ENCODE measurements at places on chromosomes 7 and 10.

DNA sequence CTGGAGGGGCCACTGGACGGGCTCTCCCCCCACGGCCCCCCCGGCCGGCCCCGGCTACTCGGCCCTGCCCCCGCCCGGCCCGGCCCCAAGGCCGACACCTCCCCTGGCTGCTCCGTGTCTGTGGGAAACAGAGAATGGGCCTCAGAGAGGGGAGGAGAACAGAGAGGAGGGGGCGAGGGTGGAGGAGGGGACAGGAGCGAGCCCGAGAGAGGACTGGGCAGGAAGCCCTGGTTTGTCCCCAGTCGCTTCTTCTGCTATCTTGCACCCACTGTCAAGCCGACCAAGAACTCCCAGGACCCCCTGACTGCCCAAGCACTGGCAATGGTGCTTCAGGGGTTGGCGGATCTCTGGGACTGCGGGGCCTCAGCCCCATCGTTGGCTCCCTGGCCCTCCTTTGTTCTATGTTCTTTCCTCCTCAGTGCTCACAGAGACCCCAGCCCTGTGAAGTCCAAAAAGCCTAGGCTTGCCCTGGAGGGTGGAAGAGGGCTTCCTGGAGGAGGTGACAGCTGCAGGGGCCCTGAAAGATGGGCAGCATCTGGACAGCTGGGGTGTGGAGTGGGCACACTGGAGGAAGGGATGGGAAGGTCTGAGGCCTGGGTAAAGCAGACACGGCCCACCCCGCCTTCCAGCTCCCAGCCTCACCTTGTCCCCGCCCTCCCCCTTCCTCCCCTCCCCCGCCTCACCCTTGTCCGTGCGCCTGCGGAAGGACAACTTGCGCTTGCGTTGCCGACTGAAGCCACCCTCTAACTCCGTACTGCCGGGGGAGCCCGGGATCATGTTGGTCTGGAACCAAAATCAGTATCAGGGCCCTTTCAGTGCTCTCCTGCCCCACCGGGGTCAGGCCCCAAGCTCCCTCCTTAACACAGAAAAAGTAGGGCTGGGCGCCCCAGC, 30.1 kb downstream of the KCNH2 start:
- DNase-seq, result no peak

DNA sequence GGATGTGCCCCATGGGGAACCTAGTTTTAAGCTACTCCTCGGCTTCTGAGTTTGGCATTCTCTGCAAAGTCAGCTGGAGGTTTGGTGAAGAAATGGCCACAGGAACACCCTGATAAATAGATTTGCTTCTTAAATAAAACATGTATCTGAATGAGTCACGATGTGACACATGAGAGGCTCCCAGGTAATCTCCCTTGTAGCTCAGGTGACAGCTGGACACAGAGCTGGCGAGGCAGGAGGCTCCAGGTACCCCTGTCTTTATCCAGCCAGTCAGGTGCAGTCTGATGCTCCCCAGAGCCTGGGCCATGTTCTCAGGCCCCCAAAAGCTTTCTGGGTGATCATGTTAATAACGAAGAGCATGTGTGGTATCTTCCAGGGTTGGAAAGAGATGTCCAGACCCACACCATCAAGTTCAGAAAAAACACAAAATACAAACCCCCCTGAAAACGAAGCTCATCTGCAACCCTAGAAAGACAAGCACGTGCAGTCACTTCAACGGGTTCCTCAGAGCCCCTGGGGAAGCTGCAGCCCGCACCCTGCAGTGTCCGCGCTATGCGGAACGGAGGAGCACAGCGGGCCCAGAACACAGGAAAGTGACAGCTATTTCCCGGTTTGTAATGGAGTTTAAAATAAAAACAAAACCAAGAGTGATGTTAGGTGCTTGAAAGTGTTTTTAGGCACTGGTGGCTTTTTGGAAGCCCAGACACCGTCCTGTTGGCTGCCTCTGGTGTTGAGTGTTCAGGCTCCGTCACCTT, 69.4 kb downstream of the ZRANB1 start:
- no peak for DNase-seq

GRCh38 chr7:38819463-38819862, 89.5 kb downstream of the VPS41 start:
- no peak for DNase-seq

DNA sequence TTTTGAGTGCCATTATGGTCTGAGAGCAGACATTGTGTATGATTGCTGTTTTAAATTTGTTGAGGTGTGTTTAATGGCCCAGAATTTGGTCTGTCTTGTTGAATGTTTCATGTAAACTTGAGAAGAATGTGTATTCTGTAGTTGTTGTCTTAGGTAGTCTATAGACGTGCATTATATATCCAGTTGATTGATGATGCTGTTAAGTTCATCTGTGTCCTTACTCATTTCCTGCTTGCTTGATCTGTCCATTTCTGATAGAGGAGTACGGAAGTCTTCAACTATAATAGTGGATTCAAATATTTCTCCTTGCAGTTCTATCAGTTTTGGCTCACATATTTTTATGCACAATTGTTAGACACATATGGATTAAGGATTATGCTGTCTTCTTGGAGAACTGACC, 16.0 kb downstream of the PTPN12 start:
- no peak for DNase-seq

GRCh38 chr10:36171953-36172940, 530.2 kb upstream of the FZD8 start:
- DNase-seq, result no peak

DNA sequence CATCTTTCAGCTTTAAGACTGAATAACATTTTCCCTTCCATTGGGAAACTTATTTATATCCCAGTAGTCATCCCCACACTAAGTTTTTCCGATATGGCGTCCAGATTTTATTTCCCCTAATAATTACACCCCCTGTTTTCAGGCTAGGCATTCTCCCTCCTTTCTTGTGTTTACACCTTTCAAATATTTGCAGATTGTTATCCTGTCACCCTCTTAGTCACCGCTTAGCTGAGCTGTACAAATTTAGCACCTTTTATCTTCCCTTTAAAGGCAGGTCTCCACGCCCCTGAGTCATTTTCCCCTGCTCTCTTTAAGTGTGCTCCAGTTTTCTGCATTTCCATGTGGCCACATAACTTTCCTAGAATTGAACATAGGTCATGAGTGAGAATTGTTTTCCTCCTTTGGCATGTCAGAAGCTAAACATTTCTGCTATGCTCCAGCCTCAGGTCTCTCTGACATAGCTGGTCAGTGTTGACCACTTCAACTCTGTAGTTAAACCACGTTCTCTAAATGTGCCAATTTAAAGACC, 47.4 kb downstream of the LRRC4 start:
- DNase-seq, result no peak

- DNase-seq, result no peak
Observed at GRCh38 chr10:8712656-8713055, 658.2 kb downstream of the GATA3 start.
